Activated CD4-positive, alpha-beta T cell treated with anti-CD3 and anti-CD28 coated beads, Interleukin-2, amount 50 U/mL, for 24 hours (primary cell): ENCODE measurements at places on chromosomes 5 and 9.

DNA sequence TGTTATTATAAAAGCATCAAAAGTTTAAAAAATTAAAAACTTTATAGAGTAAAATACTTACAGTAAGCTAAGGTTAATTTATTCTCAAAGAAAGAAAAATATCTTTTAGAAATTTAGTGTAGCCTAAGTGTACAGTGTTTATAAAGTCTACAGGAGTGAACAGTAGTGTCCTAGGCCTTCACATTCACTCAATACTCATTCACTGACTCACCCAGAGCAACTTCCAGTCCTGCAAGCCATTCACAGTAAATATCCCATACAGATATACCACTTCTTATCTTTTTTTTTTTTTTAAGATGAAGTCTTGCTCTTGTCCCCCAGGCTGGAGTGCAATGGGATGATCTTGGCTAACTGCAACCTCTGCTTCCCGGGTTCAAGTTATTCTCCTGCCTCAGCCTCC, 73.1 kb upstream of the FST start:
- no peak for DNase-seq

DNA sequence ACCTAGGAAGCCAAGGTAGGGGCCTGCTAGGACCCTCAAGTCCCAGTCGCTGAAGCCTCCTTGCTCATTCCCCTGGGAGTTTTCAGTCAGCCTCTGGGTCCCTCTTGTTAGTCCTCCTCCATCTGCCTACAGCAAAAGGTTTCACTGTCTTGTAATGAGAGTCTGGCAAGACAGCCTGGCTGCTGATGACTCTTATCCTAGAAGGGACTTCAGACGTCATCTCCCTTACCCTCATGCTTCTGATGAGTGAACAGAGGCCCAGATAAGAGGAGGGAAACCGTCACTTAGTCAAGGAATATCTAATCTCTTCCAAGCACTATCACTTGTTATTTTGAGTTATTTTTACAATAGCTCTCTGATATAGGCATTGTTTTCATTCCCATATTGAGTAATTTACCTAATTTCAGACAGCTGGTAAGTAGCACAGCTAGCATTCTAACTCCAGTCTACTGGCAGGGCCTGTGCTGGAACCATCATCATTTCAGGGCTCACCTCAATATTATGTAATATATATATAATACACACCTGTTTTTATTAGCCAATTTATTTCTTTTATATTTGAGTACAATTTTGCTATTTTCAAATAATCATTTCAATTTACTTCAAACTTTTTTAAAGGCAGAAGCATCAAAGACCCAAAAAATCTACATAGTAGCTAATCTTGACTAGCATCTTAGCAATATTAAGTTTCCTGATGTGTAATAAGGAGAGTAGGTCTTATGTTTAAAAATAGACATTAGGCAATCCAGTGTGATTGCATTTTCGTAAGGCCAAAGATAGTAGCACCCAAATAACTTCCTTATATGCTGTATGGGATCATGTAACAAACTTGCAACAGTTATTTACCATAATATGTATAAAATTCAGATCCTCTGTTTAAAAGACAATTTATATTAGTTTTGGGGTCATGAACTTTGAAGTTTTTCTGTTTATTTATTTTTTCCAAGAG, 7.9 kb downstream of the CMYA5 start:
- DNase-seq = no peak

GRCh38 chr9:5846501-5846921, 13.6 kb upstream of the ERMP1 start:
- DNase-seq = no peak

- DNase-seq = no peak
Measured at GRCh38 chr9:114021578-114021977, 56.5 kb downstream of the AMBP start.

DNA sequence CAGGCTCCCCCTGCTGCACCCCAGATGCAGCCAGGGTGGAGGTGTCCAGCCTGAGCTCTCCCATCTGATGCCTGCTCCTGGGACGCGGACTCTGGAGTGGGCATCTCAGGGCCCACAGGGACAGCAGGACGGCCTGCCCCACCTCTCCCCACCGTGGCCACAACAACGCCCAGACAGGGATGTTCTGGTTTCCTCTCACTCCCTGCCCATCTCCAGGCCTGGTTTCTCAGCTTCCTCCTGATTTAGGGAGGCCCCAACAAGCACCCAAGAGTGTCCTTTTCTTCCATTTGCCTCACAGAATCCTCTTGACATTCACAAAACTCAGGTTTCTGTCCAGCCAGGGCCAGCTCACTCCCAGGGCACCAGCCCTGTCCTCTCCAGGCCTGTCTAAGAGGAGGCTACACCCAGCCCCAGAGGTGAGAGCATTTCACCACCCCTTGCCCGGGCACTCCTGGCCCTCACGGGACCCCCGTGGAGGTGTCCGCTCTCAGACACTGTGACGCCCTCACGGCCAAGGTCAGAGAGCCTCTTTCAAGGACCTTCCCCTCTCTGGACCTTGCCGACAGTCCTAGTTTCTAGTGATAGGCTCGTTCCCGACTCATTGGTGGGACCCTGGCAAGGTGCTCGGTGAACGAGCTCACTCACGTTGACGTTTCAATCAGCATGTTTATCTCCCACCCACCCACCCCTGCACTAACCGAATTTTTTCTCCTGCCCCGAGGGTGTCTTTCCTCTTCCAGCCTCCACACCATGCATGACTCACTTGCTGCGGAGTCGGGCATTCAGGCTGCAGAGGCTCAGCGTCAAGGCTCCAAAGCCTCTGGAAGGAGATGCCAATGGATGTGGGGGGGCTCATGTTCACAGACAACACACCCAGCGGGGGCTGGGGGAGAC, 62.0 kb upstream of the UNC5A start:
- no peak for DNase-seq

DNA sequence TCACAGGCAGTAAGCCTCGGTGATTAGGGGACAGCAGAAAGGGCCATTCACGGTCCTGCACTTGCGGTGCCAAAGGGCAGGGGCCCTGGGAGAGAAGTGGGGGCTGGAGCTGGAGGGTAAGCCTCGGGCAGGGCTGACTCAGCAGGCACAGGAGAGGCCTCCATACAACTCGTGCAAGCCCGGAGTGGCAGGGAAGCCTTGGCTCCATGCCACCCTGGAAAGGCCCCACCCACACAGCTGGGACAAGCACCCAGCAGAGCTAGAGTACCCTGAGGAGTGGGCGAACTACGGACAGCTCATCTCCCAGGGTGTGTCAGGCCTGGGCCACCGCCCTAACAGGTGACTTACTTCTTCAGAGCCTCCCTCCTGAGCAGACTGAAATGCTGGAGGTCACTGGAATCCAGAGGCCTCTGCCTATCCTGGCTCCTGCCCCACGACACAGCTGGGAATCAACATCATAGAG, 5.6 kb upstream of the CAMK2A start:
- DNase-seq = no peak

GRCh38 chr5:958701-959571, 49.7 kb upstream of the NKD2 start:
- DNase-seq = no peak

- DNase-seq = no peak
Measured at GRCh38 chr9:31359071-31359470, 1025.4 kb upstream of the ACO1 start.

GRCh38 chr5:127046343-127047072, 16.1 kb upstream of the MARCHF3 start:
- no peak for DNase-seq

- no peak for DNase-seq
Measured at GRCh38 chr5:172845154-172845553, 11.1 kb downstream of the ERGIC1 start.

- DNase-seq = no peak
Measured at GRCh38 chr9:127808347-127809001, 5.8 kb downstream of the FPGS start.

DNA sequence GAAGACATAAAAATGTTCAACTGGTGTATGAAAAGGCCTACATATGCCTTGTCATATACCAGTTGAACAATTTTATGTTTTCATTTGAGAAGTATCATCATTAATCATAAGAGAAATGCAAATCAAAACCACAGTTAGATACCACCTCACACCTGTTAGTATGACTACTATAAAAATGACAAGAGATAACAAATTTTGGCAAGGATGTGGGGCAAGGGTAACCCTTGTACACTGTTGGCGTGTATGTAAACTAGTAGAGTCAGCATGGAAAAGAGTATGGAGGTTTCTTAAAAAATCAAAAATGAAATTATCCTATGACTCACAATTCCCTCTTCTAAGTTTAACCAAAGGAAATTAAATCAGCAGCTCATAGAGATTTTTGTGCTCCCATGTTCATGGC, 250.4 kb upstream of the ST8SIA4 start:
- DNase-seq = no peak

DNA sequence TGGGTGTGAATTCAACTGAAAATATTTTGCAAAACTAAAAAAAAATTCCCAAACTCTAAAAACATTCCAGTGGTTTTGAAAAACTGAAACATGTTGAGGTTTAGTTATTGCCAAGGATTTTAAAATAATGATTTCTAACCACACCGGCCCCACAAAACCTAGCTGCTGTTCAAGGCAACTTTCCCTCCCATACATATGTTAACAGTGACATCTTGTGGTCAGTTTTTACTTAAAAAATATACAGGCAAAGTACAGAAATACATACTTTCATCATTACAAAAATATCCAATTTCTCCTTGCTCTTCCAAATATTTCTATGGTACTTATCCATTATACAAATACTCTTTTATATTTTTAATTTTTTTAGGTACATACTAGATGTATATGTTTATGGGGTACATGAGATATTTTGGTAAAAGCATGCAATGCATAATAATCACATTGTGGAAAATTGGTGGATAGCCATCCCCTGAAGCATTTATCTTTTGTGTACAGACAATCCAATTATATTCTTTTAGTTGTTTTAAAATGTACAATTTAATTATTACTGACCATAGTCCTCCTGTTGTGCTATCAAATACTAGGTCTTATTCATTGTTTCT, 34.4 kb upstream of the MRPS30 start:
- no peak for DNase-seq

DNA sequence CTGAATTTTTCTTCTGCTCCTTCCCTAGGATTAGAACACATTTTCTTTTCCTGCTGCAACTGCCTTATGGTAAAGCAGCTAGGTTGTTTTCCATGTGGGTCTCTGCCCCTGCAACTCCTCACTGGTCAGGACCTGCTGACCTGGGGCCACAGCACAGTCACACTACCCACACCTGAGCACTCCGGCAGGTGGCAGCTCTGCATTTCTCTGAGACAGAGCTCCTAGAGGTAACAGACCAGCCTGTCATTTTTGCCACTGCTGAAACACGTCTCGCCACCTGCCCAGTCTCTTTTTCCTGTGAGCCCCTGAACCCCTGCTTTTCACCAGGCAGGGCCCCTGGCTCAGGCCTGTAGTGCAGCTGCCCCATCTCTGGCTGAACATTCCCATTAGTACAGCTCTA, 609.6 kb downstream of the HINT1 start:
- DNase-seq = no peak

GRCh38 chr9:71632776-71633175, 135.5 kb downstream of the CEMIP2 start:
- DNase-seq = no peak

GRCh38 chr5:74630453-74631066, 10.0 kb downstream of the ENC1 start:
- no peak for DNase-seq

GRCh38 chr5:111548348-111548950, 36.1 kb upstream of the STARD4 start:
- no peak for DNase-seq
